Stimulated activated CD4-positive, alpha-beta T cell treated with anti-CD3 and anti-CD28 coated beads, Interleukin-12 subunit alpha, Interleukin-12 subunit beta, amount 100 ng/mL, for 4 hours (primary cell): ENCODE measurements at places on chromosomes 6 and 20.

GRCh38 chr20:46139908-46140482 lies 21.9 kb downstream of the CD40 start:
- no peak for DNase-seq

GRCh38 chr20:63116412-63117106 lies 99.4 kb downstream of the YTHDF1 start:
- DNase-seq, result no peak

DNA sequence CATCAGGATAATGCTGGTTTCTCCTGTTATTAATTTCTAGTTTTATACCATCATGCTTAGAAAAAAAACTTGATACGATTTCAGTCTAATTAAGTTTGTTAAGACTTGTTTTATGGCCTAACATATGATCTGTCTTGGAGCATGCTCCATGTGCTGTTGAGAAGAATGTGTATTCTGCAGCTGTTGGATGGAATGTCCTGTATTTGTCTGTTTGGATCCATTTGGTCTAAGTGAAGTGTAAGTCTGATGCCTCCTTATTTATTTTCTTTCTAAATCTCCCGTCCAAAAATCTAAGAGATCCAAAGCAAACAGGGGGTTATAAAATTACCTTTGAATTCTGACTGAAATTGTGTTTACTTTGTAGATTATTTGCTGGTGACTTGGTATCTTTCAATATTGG lies 30.0 kb upstream of the PRND start:
- no peak for DNase-seq

DNA sequence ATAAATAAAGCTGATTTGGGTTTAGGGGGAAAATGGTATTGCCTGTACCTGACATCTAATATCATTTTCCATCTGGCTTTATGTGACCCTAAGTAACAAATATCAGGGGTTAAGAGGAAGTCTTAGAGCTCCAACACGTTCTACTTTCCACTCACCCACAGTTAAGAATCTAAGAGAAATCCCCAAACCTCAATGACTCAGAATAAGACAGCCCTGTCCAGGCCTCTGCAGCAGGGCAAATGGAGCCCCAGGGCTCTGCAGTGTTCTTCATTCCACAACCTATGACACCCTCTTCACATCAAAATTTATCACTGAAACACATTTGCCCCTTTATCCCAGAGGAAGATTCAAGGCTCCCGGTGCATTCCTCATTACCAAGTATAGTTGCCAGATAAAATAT lies 20.3 kb upstream of the TENT5A start:
- DNase-seq, result no peak

GRCh38 chr6:76174722-76175121 lies 102.3 kb upstream of the IMPG1 start:
- no peak for DNase-seq
